Hematopoietic multipotent progenitor cell treated with erythropoietin and hydrocortisone succinate and interleukin-3 and kit ligand, for 15 days (in vitro differentiated cells): ENCODE measurements at places on chromosomes 11 and 22.

DNA sequence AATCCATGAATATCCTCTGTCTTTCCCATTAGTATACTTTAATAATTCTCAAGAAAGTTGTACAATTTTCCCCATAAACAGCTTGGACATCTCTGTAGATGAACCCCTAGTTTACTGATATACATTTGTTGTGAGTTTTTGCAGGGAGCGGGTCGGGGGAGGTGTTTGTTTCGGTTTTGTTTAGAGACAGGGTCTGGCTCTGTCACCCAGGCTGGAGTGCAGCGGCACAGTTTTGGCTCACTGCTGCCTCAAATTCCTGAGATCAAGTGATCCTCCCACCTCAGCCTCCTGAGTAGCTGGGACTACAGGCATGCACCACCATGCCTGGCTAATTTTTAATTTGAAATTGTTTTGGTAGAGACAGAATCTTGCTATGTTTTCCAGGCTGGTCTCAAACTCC is 57.6 kb downstream of the IGLL5 start:
- no peak for DNase-seq

DNA sequence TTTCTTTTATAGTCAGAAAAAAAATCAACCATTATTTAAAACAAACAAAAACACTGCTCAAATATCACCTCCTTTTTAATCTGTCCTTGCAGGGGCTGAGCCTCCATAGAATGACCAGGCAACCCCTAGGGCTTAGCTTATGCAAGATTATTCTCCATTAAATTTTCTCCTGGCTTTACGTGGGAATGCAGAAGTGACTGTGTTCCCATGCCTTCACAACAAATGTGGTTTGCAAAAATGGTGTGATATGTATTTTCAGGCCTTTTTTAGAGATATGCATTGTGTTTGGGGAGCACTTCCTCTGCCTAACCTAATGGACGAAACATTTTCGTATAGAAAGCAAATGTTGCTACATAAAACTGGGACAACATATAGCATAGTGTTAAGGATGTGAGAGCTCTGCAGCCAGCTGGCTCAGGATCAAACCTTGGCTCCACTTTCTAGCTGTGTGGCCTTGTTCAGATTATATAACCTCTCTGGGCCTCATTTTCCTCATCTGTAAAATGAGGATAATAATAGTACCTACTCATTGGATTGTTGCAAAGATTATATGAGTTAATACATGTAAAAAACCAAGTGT is 82.6 kb downstream of the PARVA start:
- no peak for DNase-seq

- no peak for DNase-seq
Measured at GRCh38 chr22:18120857-18121256, 10.2 kb downstream of the TUBA8 start.

DNA sequence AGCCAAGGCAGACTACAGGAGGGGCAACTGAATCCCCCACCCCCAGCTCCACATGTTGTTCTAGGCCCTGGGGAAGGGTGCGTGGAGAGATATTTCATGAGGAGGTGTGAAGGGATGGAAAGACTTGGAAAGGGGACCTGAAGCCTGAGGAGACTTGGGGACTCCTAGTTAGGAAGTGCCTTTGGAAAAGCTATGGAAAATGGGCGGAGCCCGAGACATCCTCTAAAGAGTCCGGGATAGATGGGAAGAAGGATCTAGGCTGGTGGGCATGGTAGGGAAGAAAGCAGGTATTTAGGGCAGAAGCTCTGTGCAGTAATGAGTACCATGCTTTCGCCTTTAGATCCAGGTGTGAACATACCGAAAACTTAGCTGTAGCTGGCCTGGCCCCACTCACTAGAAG is 15.0 kb upstream of the CYP2R1 start:
- no peak for DNase-seq

DNA sequence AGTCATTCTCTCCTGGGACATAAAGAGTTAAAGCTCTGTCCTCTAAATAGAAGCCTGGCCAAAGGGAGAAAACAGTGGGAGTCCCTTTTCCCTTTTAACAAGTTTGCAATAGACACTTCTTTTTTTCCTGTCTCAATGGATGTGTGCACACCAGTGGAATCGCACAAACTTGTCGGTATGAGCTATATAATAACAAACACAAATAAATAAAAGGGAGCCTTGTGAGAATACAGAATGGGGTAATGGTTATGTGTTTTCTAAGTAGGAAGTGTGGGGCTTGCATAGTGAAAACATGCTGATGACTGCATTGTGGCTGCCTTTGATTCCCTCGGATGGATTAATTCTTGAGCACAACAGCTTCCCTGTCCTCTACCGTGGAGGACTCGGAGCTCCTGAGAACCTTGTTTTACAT is 131.9 kb downstream of the WNT7B start:
- DNase-seq = no peak

DNA sequence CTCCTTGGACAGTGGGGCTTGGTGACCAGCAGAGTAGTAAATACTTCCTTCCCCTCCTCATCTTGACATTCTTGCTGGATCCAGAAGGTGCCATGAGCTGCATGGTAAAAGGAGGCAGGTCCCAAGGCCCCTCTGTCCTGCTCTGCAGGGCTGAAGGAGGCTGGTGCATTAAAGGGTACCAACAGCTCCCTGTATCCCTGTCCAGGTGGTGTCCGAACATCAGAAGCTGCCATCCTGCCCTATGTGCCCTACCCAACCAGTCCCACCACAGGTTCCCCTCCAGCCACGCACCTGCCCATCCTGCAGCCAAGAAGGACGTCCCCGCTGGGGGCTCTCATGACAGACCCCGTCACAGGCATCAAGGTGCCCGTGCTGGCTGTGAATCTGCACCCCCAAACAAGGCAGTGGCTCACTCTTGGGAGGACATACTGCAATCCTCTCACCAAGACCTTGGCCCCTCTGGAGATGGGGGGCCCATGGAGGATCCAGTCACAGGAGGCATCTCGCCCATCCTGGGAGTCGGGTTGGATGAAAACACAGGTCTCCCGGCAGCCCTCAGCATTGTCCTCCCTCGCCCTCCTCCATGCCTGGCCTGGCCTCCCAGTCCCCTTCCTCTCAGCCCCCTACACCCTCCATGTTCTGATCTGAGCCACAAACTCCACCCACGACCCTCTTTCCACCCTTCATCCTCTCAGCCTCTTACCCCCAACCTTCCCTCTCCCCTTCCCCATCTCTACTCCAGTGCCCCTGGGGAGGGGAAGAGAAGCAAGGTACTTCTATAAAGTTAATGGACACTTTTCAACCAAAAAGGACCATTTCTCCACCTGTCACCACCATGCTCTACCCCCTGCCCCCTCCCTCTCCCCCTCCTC is 55.1 kb downstream of the BTG4 start:
- no peak for DNase-seq

DNA sequence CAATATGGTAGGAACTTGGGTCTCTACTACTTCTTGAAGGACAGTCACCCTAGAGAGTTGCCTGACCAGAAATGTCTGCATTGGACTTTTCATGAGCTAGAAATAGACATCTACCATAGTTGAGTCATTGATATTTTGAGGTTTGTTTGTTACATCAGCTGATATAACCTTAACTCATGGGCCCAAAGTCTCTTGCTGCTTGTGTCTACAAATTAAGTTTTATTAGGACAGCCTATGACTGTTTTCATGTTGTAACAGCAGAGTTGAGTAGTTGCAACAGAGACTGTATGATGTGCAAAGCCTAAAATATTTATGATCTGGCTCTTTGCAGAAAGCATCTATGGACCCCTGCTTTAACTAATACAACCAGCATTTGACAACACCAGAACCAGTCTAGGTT is 155.3 kb downstream of the MIAT start:
- DNase-seq = no peak

GRCh38 chr11:67411785-67412152 is 3.7 kb upstream of the CARNS1 start:
- DNase-seq = peak; percentile 27

GRCh38 chr11:118095967-118096367 is 9.2 kb upstream of the SMIM35 start:
- DNase-seq = no peak

GRCh38 chr11:80916173-80916798 is 1475.5 kb upstream of the TENM4 start:
- DNase-seq = no peak

DNA sequence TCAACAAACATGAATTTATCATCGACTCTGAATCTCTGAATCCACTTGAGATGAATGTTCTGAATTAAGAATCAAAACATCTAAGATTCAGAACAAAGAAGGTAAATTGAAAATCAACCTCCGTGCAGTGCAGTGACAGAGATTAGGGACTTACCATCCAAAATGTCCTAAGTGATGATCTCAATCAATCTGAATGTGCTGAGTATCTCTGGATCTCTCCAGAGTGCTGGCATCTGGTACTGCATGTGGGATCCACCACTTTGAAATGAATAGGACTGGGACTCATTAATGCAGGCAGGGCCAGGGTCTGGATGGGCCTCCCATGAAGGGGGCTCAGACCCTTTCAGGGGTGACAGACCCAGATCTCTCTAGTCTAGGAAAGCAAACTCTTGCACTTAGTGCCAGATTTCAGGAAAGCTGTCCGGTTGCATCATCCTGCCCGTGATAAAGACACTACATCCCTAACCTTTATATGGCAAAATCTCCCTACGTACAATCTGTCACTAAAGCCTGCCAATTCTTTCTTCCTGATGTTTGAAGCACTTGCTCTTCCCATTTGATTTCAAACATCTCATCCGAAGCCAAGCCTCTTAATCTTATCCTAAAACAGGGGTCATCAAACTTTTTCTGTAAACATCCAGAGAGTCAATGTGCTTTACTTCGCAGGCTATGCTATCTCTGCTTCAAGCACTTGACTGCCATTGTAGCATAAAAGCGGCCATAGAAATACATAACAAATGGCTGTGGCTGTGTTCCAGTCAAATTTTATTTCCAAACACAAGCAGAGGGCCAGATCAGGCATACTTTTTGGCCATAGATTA is 263.3 kb downstream of the LARGE1 start:
- no peak for DNase-seq

GRCh38 chr11:30861064-30861463 is 274.9 kb upstream of the MPPED2 start:
- DNase-seq = no peak

- no peak for DNase-seq
Measured at GRCh38 chr11:57397394-57397990, 7.0 kb upstream of the PRG2 start.

- no peak for DNase-seq
Measured at GRCh38 chr11:69496631-69497220, 15.3 kb downstream of the LINC01488 start.

DNA sequence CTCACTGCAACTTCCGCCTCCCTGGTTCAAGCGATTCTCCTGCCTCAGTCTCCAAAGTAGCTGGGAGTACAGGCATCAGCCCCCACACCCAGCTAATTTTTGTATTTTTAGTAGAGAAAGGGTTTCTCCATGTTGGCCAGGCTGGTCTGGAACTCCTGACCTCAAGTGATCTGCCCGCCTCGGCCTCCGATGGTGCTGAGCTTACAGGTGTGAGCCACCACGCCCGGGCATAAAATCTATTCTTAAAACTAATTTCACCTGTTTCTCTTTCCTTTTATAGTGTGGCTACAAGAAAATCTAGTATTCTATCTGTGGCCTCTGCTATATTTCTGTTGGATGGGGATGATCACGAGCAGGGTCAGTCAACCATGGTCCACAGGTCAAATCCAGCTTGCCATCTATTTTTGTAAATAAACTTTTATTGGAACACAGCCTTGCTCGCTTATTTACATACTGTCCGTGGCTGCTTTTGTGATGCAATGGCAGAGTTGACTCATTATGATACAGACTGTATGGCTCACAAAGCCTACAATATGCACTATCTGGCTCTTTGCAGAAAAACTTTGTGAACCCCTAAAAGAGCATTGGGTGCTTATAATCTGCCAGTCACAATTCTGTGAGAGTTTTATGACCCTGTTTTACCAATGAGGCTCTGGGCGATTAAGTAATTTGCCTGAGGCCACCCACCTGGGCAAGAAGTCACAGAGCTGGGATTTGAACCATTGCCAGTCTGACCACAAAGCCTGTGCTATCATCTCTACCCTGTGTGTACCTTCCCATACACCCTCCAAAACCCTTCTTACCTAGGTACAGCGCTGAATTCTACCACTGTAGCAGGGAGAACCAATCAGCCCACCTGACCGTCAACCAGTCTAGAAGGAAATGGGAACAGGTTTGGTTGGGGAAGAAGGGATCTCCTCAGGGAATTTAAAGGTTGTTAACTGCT is 28.3 kb downstream of the SLC1A2 start:
- DNase-seq = no peak

GRCh38 chr11:12497431-12497830 is 120.1 kb downstream of the PARVA start:
- DNase-seq = no peak

- DNase-seq = no peak
Measured at GRCh38 chr11:65992056-65992455, 9.9 kb downstream of the EIF1AD start.

- DNase-seq = no peak
Measured at GRCh38 chr22:49848690-49849160, 4.9 kb upstream of the ZBED4 start.

DNA sequence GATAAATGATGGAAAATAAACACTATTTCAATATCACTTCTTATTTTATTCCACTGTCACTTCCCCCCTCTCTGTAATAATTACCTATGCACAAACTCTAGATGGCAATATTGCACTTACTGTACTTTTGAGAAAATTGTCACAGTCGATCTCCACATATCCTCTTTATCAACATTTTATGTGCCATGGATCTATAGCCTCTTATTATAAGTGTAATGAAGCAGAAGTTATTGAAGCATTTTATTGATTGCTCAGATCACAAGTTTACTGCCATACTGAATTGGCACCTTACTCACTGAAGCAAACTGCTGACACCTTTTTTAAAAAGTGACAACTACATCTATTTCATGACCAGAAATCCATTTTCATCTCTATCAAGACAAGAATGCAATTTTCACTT is 133.4 kb downstream of the DCDC1 start:
- DNase-seq = no peak

GRCh38 chr11:121253951-121254350 is 38.6 kb upstream of the SC5D start:
- no peak for DNase-seq

GRCh38 chr22:29030016-29030617 is 31.5 kb downstream of the C22orf31 start:
- no peak for DNase-seq

DNA sequence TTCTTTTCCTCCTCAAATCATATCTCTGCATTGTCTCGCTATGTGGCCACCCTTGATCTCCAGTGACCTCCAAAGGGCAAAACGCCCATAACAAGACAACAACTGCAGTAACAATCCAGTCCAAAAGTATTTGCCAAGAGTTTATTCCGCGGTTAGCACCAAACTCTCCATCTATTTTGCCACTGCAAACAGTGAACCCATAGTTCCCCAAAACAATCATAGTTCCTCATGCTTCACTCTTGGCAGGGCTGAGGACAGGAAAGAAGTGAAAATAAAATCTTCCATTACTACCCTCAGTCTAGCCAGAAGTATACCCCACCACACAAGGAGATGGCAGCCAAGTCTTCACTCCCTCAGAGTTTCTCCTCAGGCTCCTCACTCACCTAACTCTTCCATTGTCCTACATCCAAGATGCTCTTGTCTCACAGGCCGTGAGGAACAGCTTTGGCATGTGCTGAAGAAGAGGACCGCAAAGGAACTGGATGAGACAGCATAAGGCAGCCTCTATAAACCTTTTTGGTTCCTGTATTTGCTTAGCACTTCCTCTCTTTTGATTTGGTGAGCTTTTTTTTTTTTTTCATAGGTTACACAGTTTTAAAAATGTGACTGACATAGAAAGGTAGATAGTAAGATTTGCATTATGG is at the start of gene LPXN:
LPXN (minus strand) TSS at position 480 of the 644 bp plus-strand sequence; CDS start at position 396, 84 bp downstream.
- DNase-seq = no peak
